ENCODE measurements at places on chromosomes 2 and 18. TPM values are rescaled to one million over a fixed set of nuclear protein-coding genes. Genes with fewer than 3 reads are reported as not detected.
A peak's percentile ranks its signal among the peaks of the same experiment; 100 is the strongest.

- no peaks in the 10 kb centered on the region for H3K4me1 ChIP-seq
- no peak overlapping the region for H3K4me3 ChIP-seq
Observed at GRCh38 chr18:74804677-74805076, 207.0 kb downstream of the ZNF407 start.

GRCh38 chr2:128324008-128324896 lies 5.6 kb upstream of the HS6ST1 start:
- no peak overlapping the region for H3K4me3 ChIP-seq
- no peak overlapping the region for H3K27ac ChIP-seq
- peaks cover 12% of the 10 kb centered on the region for H3K4me1 ChIP-seq
- no peaks in the 10 kb centered on the region for H3K36me3 ChIP-seq

DNA sequence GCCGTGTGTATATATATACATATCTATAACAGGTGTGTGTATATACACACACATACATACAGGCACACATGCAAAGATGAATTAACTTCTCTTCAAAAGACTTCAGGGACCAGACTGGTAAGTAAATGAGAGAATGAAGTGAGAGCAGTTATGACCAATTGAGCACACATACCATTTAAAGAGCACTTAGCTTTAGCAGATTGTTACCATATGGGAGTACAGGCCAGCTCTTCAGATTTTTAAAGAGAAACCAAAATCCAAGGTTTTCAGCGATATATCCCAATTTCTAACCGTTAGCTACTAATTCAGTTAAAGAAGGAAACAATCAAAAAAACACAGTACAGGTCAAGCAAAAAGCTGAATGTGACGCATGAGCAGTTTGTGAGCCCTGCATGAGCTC lies 23.7 kb downstream of the INPP1 start:
- no peaks in the 10 kb centered on the region for H3K36me3 ChIP-seq
- no peak for DNase-seq
- H3K27ac ChIP-seq = no peak overlapping the region
- H3K4me3 ChIP-seq = no peak overlapping the region
- no peaks in the 10 kb centered on the region for H3K4me1 ChIP-seq

DNA sequence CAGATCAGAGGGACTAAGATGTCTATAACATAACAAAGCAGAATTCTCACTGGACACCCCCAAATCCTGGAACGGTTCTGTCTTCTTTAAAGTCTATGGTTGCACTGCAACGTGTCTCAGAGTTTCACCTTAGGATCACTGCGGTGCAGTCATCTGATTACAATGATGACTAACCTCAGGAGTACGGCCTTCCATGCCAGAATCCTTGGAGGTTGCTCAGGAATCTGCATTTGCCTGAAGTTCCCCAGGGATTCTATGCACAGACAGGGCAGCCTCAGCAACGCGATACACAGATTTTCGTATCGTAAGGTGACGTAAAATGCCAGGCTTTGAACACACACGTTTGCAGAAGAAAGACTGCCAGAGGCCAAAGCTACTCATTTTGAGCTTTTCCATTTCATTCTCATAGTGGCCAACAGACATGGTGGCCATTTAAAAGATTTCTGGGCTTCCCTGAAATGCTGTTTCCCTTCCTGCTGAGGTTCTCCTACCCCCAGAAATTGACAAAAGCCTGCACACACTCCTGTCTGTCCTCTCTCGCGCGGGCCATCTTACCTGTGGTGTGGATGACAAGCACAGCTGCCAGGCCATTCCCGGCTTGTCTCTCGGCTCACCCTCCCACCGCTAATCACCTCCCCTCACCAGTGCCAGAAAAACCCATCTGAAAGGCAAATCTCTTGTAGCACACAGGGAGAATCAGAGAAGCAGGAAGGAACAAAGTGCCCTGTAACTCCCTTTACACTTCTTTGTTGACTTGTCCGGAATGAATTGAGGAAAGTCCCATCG lies 148.8 kb downstream of the ACKR3 start:
- H3K27me3 ChIP-seq = no peaks in the 10 kb centered on the region
- H3K36me3 ChIP-seq = no peaks in the 10 kb centered on the region
- H3K27ac ChIP-seq = no peak overlapping the region

GRCh38 chr2:196431957-196432356 lies 207.6 kb upstream of the CCDC150 start:
- no peak overlapping the region for H3K27ac ChIP-seq
- no peaks in the 10 kb centered on the region for H3K36me3 ChIP-seq
- DNase-seq = no peak
- no peaks in the 10 kb centered on the region for H3K4me1 ChIP-seq

DNA sequence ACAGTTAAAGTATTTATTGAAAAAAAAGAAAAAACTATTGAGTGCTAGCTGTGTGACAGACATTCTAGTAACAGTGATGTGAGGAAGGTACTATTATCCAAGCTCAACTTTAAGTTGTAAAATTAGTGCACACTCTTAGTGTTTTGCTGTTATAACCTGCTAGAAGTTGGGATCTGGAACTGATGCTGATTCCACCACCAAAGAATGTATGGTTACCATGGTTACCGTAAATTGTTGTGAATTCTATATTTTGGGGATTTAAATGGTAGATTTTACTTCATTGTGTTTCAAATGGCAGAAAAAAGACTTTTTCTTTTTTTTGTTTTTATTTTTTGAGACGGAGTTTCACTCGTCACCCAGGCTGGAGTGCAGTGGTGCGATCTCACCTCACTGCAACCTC lies 5.3 kb downstream of the AGFG1 start:
- H3K4me3 ChIP-seq = no peak overlapping the region
- H3K27me3 ChIP-seq = no peaks in the 10 kb centered on the region
- H3K4me1 ChIP-seq = peaks cover 59% of the 10 kb centered on the region
- H3K36me3 ChIP-seq = no peaks in the 10 kb centered on the region
- H3K27ac ChIP-seq = no peak overlapping the region

- H3K27me3 ChIP-seq = no peaks in the 10 kb centered on the region
- H3K27ac ChIP-seq = no peak overlapping the region
- no peak for DNase-seq
- peaks cover 46% of the 10 kb centered on the region for H3K4me1 ChIP-seq
- H3K36me3 ChIP-seq = no peaks in the 10 kb centered on the region
- H3K4me3 ChIP-seq = no peak overlapping the region
Observed at GRCh38 chr2:68428126-68428525, 39.0 kb downstream of the FBXO48 start.

DNA sequence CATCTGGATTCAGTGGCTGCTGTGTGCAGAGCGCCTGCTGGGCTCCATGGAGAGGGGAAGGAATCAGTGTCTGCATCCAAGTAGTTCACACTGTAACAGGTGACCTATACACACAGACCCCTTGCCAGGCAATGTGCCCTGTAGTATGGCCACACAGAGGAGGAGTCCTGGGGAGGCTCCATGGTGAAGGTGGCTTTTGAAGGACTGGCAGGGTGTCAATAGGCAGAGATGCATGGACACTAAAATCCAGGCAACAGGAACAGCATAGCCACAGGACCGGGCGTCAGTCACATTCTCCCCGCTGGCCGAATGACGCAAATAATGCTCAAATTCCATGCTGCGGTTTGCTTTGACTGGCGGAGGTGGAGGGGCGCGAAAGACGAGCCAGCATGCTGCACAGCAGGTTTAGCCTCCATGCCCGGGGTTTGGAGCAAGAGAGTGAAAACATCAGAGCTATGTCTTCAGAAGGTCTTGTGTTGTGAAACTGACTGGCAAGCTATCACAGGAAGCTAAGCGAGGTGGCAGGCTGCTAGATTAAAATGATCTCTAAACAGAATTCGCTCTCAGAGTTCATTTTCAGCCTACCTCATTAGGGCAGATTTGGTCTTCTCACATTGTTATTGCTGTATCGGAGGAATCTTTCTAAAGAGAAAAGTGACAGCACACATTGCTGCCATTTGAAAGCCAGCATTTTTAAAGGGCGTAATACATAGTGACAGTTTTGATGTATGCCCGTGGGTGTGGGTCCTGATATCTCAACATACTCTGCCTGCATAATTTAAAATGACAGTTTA lies 1.2 kb upstream of the CHMP1B start:
- no peaks in the 10 kb centered on the region for H3K27me3 ChIP-seq
- H3K36me3 ChIP-seq = no peaks in the 10 kb centered on the region
- peak; percentile 59 for DNase-seq
- H3K4me3 ChIP-seq = peak overlapping the region; percentile 99
- H3K4me1 ChIP-seq = peaks cover 22% of the 10 kb centered on the region

GRCh38 chr2:126827371-126827770 lies 71.3 kb upstream of the TEX51 start:
- H3K27me3 ChIP-seq = no peaks in the 10 kb centered on the region
- no peak for DNase-seq
- H3K36me3 ChIP-seq = no peaks in the 10 kb centered on the region
- H3K4me3 ChIP-seq = no peak overlapping the region
- no peaks in the 10 kb centered on the region for H3K4me1 ChIP-seq

GRCh38 chr2:37349231-37349860 lies 4.9 kb downstream of the QPCT start:
- no peak for DNase-seq
- no peaks in the 10 kb centered on the region for H3K36me3 ChIP-seq
- H3K4me1 ChIP-seq = peaks cover 10% of the 10 kb centered on the region
- H3K27me3 ChIP-seq = peaks cover 4% of the 10 kb centered on the region
- H3K27ac ChIP-seq = no peak overlapping the region

DNA sequence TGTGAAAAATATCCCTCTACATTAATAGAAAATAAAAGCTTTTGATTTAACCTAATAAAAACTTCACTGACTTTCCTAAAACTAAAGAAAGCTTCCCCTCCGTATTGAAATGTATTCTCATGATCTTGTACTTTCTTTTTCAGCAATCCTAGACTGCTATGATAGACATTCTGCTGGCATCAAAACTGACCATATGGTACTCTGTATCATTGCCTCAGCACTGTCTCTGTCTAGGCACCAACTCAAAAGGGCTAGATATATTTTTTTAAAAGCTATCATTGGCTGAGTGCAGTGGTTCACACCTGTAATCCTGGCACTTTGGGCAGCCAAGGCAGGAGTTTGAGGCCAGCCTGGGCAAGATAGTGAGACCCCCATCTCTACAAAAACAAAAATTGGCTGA lies 32.9 kb downstream of the CDKL4 start:
- peaks cover 4% of the 10 kb centered on the region for H3K4me1 ChIP-seq
- H3K27me3 ChIP-seq = no peaks in the 10 kb centered on the region
- no peak overlapping the region for H3K27ac ChIP-seq
- no peak for DNase-seq
- no peak overlapping the region for H3K4me3 ChIP-seq
- no peaks in the 10 kb centered on the region for H3K36me3 ChIP-seq

DNA sequence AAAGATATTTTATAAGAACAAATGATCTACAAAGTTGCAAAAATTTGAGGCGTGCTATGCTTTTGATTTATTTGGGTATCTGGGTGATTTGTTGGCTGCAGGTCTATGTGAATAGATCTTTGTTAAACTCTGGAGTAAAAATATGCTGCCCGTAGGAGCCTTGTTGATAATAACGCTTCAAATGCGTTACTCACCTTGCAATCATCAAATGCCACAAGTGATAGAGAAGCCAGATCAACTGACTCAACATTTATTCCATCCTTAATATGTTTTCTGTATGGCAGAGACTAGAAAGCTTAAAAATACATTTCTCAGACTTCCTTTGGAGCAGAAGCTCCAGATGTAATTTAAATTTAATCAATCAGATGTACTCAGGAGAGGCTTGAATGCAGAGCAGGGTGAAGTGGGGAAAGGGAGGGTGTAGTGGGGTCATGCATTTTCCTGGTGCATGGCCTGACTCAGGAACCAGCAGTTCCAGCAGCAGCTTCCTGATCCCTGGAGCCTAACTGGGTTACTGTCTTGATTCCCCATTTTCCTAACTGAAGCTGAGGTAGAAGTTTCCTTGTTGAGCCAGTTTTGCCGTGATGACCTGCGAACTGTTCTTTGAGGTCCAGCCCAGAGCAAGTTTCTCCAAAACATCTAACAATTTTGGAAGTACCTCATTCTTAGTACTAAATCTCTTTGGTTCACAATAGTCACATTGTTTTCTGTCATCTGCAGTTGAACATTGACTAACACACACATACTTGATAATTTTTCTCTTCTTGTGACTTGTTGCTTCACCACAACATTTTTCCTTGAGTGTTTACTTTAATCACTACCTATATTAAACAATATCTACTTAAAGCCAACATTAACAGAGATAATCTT lies 284.7 kb upstream of the CWC22 start:
- no peaks in the 10 kb centered on the region for H3K4me1 ChIP-seq
- no peaks in the 10 kb centered on the region for H3K36me3 ChIP-seq
- no peak for DNase-seq
- no peak overlapping the region for H3K27ac ChIP-seq
- no peak overlapping the region for H3K4me3 ChIP-seq

DNA sequence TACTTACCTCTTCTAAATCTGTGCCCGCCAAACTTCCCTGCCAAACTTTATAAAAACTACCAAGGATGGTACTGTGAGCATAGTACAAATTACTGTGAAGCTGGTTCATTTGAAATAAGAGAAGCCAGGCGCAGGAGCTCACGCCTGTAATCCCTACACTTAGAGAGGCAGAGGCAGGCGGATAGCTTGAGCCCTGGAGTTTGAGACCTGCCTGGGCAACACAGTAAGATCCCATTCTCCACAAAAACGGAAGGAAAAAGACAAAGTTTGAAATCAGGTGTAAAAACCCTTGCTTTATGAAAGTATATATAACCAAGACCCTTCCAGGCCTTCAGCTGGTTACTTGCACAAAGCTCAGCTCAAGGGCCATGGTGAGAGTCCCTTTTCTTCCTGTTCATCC lies 5.9 kb downstream of the AMMECR1L start:
- no peak overlapping the region for H3K27ac ChIP-seq
- H3K4me1 ChIP-seq = peaks cover 14% of the 10 kb centered on the region
- no peaks in the 10 kb centered on the region for H3K27me3 ChIP-seq
- H3K36me3 ChIP-seq = peaks cover 3% of the 10 kb centered on the region
- DNase-seq = no peak

DNA sequence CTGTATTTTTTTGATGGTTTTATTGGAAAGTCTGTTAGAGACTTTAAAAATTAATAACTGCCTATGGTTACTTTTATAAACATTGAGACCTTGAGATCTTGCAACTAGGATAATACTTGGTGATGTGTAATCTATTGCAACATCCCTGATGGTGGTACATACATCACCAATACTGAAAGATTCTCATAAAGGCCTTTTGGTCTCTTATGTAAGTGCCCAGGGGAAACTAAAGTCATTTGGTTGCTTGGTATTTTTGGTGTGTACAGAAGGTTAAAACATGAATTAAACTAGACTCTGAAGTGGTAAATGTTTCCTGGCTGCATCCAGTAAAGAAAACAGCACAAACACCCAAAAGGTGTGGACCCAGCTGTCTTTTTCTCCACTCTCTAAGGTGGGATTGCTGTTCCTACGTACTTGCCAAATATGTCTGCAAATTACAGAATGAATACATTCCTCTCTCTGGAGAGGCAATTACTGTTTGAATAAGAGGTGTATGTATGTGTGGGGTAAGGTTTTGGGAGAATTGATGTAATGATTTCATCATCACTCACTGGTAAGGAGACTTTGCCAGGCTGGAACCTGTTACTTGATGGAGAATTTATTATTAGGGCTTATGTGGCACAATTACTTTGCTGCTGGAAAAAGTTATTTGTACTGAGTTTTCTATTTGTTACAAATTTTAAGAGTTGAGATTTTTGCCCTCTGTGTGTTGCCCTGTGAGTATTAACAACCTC lies 3.6 kb downstream of the B3GNT2 start:
- peaks cover 69% of the 10 kb centered on the region for H3K4me1 ChIP-seq
- H3K27me3 ChIP-seq = no peaks in the 10 kb centered on the region
- no peaks in the 10 kb centered on the region for H3K36me3 ChIP-seq
- H3K4me3 ChIP-seq = peak overlapping the region; percentile 2

The TRABD2A gene
- total RNA-seq = 20.8 TPM

The RAD51AP2 gene
- total RNA-seq = not detected

The EML6 gene
- total RNA-seq = 2.3 TPM

The MERTK gene
- 0.88 TPM for total RNA-seq

The FAM237A gene
- not detected for total RNA-seq

The TCF4 gene
- 0.18 TPM for total RNA-seq

The PCARE gene
- not detected for total RNA-seq

The TXNDC2 gene
- total RNA-seq = not detected

The SULT1C2 gene
- total RNA-seq = not detected

All from CD8-positive, alpha-beta memory T cell (primary cell).